ENCODE measurements at places on chromosomes 1 and 21. TPM values are rescaled to one million over a fixed set of nuclear protein-coding genes. Genes with fewer than 3 reads are reported as not detected.

C2CD4D gene
- total RNA-seq, result 2.3 TPM

C1orf87 gene
- 1.3 TPM for total RNA-seq

NBPF3 gene
- 19.7 TPM for total RNA-seq

TDRD5 gene
- 0.71 TPM for total RNA-seq

CELA2A gene
- total RNA-seq, result not detected

STPG1 gene
- 3.6 TPM for total RNA-seq

CCDC185 gene
- total RNA-seq, result not detected

TMEM240 gene
- not detected for total RNA-seq

CPT2 gene
- 47.1 TPM for total RNA-seq

GRCh38 chr1:175826705-175827104, 83.3 kb upstream of the TNR start:
- peak; percentile 18 for DNase-seq

DNA sequence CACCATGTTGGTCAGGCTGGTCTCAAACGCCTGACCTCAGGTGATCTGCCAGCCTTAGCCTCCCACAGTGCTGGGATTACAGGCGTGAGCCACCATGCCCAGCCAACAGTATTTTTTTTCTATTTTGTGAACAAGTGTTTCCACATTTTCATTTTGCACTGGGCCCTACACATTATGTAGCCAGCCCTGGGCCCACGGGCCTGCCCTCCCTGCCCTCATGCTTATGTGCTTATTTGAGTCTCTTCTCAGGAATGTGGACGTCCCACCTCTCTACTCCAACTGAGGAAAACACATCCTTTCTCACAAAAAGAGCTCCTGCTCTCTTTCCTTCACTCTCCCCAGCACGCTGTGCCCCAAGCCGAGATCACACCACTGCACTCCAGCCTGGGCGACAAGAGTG, 13.5 kb upstream of the ZBED6 start:
- DNase-seq, result no peak

DNA sequence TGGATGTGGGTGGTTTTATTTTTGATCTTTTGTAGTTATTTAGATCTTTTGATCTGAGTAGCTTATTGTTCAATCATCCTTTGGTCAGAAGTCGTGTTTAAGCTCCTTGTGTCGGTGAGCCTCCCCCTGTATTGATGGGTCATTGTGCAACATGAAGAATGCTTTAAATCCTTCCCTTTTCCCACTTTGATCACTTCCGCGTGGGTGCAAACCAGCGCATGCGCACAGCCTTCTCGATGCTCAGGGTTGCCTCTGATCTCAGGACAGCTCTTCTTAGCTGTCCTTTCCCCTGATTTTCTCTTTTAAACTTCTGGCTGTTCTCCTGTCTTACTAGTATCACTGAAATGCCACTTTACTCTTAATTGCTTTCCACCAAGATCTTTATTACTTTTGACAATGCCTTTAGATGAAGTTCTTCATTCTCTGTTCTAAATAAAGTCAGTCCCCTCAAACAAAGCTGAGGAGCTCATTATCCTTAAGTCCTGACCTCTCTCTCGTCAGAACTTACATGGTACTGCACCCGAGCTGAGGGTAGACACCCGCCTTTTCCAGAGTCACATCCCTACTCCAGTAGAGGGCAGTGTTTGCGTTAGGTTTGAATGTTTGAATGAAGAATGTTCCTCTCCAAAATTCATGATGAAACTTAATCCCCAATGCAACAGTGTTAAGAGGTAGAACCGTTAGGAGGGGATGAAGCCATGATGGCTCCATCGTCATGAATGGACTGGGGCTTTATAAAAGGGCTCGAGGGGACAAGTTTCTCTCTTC, 547.9 kb upstream of the TMPRSS15 start:
- DNase-seq, result no peak

DNA sequence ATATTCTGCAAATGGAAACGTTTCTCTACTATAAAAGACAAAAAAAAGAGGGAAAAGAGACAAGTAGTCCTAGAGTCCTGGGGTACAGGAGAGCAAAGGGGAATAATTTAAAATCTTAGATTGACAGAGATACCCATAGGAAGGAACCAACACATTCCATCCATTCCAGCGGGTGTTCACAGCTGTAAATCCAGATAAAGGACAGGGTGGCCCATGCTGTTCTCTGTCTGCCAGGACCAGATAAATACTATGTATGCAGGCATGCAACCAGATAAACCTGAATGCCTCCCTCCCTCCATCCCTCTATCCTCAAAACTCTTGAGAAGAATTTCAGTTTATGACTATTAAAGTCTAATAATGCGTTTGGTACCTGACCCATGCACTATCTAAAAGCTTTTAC, 131.8 kb downstream of the PTPN14 start:
- no peak for DNase-seq

GRCh38 chr1:15330028-15330427, 79.7 kb upstream of the EFHD2 start:
- DNase-seq, result no peak

GRCh38 chr1:217896490-217896889, 265.3 kb downstream of the SPATA17 start:
- DNase-seq, result no peak

DNA sequence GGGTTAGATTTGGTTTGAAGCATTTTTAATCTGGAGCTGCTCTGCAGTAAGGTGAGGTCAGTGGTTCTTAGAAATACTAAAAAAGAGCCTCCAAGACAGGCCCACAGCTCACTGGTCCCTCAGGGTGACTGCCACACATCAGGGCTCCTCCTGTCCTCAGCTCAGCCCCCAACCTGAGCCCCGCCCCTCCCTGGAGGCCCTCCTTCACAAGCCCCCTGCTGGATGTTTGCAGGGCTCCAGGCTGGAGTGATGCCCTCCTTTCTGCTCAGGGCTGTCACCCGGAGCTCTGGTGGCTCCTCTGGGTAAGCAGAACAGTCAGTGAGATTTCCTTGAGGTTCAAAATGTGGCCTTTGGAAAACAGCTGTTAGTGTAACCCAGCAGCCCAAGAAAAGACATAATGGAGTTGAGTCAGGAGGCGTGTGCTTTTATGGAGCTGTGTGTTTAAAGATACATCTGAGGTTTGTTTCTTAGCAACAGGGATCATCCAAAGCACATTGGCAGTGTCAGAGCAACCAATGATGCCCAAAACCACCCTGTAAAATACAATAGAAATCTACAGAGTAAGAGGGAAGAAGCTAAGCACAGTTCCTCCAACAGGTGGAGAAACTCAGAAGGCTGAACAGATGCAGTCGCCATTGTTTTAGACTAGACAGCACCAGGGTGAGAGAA, 21.4 kb downstream of the STUM start:
- no peak for DNase-seq

DNA sequence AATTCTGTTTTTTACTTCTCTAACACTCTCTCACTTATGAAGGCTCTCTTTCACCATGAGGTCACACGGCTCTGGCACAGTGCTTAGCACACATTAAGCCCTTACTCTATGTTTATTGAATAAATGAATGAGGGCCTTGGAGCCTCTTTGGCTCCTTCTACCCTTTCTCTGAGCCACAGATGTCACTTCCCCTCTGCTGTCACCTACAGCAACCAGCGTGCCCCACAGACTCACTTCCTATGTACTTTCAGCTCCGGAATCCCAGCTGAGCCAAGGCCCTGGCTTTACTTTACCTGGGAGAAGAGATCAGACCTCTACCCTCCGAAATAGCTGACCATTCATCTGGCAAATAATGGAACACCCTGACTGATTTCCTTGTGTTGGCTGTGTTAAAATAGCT, 53.7 kb upstream of the HMCN1 start:
- no peak for DNase-seq

DNA sequence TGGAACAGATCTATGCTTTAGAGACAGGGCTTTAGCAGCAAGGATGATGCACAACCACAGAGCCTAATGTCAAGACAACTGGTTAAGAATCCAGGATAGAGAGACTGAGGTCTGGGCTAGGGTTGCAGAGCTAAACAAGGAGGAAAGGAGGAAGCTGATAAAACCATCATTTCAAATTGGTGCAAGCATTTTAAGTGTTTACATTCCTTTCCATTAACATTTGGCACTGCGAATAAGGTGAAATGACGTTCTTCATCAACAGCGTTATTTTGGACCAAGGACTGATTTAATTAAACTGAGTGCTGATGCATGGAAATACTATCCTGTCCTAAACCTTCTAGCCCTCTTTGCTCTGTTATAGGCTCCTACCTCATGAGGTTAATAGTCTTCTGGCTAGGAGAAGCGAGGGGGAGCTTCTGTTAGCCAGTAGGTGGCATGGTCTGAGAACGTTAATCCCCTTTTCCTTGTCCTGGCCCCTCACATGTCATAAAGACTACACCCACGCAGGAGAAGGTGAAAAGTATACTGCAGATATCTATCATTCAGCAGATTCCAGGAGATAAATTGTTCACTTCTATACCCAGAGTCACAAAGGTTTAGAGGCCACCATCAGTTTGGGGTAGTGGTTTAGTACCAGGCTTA, 7.6 kb upstream of the C1orf21 start:
- no peak for DNase-seq

- DNase-seq, result peak; percentile 82
These were observed 1.8 kb downstream of the WNT3A start for GRCh38 chr1:228008391-228009115.

DNA sequence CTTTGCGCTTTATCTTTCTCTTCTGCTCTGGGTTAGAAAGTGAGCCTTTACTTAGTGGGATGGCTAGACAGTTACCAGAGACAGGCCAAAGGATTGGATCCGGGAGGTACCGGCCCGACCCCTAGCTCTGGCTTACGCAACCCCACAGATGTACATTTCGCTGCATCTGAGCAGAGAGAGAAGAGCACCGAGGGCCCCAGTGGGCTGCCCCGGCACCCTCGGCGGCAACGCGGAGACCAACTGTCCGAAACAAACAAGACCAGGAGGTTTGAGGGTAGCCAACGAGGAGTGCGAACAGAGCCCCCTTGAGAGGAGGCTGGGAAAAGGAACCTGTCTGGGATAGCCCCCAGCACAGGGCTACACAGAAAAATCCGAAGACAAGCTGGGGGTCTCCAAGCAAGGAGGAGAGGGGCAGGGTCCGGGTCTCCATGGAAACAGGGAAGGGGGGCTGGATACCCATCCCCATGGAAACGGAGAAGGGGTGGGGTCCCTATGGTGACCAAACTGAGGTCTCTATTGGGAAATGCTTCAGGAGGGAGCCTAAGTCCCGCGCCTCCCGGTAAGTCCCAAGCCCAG, 373 bp downstream of the MTF1 start:
- DNase-seq, result no peak

DNA sequence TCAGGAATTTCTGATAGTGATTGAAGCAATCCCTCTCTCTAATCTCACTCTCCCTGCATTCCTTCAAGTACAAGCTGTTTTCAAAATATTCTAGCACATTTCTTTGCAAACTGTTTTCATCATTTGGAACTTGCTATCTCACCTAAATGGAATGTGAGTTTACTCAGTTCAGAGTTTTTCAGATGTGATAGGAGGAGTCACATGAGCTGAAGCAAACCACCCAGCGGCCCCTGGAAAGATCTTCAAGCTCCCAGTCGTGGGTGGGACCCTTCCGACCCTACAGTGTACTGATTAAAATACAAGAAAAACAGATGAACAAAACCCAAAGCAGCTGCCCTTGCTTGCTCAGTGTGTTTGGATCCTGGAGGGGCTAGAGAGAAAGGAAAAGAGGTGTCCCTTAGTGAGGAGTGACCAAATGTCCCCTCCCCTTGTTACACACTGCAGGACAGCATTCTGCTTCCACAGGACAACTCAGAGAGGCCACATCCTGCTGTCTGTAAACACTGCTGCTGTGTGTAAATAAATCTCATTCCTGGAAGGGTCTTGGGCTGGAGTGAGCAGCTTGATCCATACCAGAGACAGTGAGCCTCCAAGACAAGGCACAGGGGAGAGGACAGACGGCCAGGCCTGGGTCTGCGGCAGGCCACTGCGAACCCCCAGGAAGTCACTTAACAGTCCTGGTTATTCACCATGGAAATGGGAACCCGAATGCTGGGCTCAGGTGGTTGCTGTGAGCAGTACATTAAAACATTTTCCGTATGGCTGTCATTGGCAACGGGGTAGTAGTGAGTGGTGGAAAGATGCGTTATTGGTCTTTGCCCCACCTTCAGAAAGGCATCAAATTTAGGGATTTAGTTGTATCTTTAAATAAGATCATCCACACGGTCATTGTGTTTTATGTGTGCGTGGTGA, 229.2 kb downstream of the RHOU start:
- DNase-seq, result peak; percentile 89

DNA sequence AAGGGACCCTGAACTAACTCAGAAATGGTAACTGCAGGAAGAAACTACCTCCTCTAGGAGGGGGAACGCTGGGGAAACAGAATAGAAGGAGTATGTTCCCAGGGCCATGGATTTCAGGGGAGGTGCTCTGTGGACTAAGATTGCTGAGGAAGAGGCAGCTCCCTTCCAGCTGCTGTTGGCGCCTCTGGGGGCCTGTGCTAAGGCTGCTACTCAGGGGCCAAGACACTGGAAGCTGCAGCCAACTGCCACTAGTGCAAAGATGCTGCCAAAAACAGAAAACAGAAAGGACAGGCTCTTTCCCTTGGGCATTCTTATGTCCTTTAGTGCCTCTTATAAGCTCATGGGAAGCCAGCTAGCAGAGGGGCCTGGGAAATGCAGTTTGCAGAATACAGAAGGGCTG, 58.0 kb upstream of the SGIP1 start:
- DNase-seq, result no peak

All from lower leg skin (tissue), 4 donors.